ENCODE measurements at places on chromosomes 16 and 17.

- no peak for DNase-seq
These were observed 215.7 kb upstream of the FOXF1 start for GRCh38 chr16:86294535-86295196.

DNA sequence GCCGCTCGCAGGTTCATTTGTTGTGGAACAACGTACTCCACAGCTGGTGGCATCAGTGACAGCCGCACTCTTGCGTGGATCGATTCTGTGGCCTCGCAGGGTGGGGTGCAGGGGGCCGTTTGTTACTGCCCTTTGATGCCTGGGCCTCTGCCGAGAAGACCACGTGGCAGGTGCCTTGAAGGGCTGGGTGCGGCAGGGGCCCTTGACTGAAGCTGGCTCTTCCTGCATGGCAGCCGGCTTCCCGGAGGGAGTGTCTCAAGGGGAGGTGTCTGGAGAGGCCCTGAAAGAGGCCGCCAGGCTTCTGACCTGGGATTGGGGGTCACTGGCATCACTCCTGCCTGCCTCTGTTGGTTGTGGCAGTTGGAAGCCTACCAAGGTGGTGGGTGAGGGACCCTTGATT, 43.8 kb downstream of the TBCD start:
- no peak for DNase-seq

GRCh38 chr16:69069504-69069903, 35.9 kb upstream of the HAS3 start:
- no peak for DNase-seq

DNA sequence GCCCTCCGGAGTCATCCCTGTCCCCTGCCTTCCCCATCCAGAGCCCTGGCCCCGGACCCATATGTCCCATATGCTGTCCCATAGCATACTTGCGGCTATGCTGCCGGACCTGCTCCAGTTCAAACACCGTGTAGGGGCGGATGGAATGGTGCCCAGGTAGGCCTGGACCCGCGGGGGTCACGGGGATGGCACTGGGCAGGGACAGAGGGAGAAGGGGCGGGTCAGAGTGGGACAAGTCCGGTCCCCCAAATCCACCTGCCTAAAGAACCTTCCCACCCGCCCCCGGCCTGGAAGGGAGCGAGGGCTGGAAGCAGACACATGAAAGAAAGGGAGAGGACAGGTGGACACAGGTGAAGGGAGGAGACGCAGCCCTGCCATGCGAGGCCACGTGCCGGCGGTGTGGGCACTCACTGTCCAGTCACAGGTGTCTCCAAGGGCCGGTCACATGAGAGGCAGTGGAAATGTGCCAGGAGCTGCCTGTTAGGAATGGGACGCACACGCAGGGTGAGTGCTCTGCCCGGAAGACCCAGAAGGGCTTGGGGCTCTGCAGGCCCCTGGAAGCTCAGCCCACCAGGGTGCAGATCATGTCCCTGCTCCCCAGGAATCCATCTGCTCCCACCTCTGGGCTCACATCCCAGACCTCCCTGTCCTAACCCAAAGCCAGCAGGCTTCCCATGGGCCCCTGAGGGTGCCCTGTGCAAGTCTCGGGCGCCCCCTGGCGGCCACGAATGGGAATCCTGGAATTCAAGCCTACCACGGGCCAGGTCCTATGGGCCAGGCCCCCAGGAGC, 14.0 kb downstream of the UBALD2 start:
- DNase-seq = peak; percentile 70

GRCh38 chr17:58536542-58536941, 22.1 kb upstream of the MTMR4 start:
- no peak for DNase-seq

GRCh38 chr16:18792836-18793433, 2.8 kb upstream of the RPS15A start:
- DNase-seq = no peak

GRCh38 chr17:40559954-40560591, 5.2 kb downstream of the CCR7 start:
- peak; percentile 75 for DNase-seq

- DNase-seq = no peak
These were observed 12.8 kb downstream of the DDX19A start for GRCh38 chr16:70359552-70359951.

Measured in stimulated activated CD4-positive, alpha-beta T cell treated with anti-CD3 and anti-CD28 coated beads, Interleukin-12 subunit alpha, Interleukin-12 subunit beta, amount 100 ng/mL, for 24 hours (primary cell).